ENCODE measurements at places on chromosomes 5 and 9.

DNA sequence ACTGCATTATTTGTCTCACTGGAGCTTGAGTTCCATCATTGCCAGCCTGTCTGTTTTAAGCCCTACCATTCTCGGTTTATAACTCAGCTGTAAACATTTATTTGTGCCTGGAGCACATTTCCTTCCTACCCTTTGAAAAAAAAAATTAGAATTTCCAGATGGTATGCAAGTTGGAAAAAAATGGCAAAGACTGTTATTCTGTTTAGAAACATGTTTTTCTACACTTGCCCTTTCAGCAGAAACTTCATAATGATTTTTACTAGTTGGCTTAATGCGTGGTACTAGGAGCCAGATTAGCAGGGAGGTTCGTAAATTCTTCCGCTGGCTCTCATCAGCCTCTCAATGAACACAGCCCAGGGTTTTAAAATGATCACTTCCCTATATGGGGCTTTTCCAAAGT is 238.8 kb upstream of the WWC1 start:
- DNase-seq: no peak

GRCh38 chr5:2465383-2465782 is 286.1 kb downstream of the IRX2 start:
- DNase-seq: no peak

DNA sequence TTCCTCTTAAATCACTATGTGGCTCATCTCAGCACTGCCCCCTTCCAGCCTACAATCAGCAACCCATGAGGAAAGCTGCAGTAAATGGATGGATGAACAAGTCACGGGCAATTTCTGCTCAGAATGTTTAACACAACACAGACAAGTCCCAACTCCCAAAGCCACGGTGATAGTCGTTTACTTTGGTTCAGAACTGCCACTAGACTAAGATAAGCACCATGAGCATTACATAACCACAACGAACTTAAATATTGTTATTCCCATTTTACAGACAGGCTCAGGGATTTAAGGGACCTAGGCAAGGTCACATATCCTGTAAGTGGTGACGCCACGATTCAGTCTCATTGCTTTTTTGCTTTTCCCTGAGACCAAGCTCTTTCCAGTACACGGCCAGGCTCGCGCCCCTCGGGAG is 2.0 kb upstream of the SMIM27 start:
- no peak for DNase-seq

GRCh38 chr9:87685871-87686519 is 39.9 kb upstream of the CTSL start:
- no peak for DNase-seq

DNA sequence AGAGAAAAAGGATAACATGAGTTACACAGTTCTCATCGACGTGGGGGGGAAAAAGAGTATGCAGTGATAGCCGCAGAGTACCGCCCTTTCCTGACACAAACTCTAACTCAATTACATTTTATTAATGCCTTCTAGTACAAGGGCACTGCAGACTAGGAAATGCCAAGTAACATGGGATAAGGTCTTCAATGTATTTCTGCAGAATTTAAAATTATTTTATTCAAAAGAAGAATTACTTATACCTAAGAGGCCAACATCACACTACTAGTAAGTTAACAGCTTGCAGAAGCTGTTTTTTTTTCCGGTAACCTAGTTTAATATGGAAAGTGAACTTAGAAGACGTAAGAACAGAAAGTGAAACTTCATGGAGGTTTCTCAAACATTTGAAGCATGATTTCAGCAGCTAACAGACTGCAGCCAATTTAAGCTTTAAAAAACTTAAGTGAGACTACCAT is 3.9 kb downstream of the SETX start:
- no peak for DNase-seq

- DNase-seq: no peak
Observed at GRCh38 chr9:112711050-112711689, 6.7 kb downstream of the INIP start.

- no peak for DNase-seq
Observed at GRCh38 chr9:126694206-126695081, 80.7 kb downstream of the LMX1B start.
